ENCODE measurements at places on chromosomes 13 and 19.

GRCh38 chr13:93217721-93218261 lies 8.8 kb upstream of the GPC6 start:
- no peak for DNase-seq

GRCh38 chr19:56105090-56105701 lies 15.9 kb downstream of the ZNF787 start:
- no peak for DNase-seq

DNA sequence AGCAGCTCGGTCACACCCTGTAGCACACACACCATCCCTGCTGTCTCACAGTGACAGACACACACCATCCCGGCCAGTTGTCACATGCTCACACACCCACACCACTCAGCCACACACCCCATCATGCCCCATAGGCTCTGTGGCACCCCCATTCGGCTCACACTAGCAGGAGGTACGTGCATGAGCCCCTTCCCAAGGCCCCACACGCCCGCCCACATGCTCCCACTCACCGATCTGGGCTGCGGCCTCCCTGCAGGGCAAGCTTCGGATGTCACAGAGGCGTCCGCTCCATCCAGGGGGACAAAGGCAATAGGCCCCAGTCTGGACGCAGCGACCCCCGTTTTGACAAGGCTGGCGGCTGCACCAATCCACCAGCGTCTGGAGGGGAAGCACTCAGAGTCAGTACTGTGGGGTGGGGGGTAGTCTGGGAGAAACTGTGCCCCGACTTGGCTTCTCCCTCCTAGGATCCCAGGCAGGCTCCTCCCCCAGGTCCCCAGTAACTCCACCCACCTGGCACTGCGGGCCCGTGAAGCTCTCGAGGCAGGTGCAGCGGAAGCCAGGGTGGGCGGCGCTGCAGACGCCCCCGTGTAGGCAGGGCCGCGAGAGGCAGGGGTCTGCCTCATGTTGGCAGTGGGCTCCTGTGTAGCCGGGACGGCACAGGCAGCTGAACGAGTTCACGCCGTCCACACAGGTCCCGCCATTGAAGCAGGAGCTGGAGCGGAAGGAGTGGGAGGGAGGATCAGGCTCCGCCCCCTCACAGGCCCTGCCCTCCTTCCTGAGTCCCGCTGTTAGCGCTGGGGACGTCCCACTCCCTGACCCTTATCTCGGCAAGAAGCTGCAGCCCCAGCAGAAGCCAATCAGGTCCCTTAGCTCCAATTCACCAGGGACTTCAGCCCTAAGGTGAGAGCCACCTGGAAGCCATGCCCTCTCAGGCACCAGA lies 20.1 kb downstream of the NOTCH3 start:
- no peak for DNase-seq

DNA sequence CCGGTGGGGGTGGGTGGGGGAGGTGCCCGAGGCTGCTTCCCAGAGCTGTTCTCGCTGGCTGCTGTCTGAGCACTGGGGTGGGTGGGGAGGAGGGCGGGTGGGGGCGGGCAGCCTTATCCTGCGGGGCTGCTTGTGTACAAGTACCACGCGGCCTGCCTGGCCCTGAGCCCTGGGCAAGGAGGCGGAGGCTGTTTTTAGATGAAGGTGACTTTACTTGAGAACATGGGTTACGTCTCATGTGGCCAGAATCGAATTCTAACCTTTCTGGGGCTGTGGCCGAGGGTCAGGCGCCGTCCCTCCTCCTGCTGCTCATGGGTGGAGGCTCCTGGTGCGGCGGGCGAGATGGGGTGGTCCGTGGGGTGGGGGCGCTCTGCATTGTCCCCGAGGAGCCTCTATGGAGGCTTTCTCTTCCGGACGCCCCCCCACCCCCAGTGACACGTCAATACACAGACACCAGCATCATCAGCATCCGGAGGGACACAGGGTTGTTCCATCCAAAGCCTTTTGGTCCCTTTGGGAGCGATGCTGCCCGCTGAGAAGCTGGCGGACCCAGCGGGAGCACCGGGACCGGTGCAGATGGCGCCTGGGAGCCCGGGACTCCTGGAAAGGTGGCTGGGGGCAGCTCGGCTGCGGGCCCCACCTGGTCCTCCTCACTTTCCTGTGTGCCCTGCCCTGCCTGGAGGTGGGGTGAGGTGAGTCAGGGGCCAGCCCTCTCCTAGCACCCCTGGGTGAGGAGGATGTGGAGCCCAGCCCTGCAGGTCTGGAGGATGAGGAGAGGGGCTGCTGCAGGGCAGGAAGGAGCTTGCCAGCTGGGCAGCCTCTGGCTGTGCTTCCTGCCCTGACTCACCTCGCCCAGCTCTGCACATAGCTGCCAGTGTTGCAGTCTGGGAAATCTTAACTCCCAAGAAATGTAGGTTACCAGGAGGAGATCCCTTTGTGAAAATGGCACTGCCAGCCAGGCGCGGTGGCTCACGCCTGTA lies 3.4 kb downstream of the BSG start:
- DNase-seq, result no peak

DNA sequence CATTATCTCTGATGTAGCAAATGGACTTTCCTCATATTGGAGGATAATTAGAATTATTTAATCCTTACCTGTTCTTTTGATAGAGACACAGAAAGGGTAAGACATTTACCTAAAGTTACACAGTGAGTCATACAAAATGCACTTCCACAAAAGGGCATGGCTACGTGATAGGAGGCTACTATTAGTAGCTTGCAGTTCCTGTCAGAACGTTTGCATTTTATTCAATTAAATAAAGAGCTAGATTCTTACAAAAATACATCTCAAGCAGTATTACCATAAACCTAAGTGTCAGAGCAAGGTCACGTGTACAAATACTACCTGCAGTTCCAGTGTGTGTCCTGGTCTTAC lies 120.6 kb downstream of the ESD start:
- DNase-seq, result no peak

DNA sequence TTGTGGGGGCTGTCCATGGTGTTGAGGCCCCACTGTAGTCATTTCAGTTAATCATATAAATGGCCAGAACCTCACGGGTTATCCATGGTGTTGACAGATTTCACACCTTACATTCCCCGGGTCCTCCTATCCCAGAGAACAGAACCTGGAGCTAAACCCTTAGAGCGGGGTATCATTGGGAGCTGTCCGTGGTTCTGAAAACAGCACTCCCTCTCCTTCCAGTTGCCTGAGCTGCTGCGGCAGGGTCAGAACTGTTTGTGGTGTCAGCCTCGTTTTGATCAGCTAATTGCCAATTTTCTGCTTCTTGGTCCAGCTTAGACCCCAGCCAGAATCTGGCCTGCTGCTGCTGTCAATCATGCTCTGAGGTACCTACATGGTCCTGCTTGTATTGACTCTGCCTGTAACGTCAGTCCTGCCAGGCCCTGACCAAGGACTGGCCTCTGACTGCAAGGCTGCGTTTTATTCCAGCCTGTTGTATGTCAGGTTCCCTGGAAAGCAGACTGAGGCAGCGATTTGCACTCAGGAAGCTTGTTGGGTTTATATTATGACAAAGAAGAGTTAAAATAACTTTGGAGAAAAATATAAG lies 55.8 kb upstream of the KCTD15 start:
- DNase-seq, result no peak

GRCh38 chr13:108444448-108444847 lies 174.9 kb downstream of the TNFSF13B start:
- no peak for DNase-seq

GRCh38 chr13:87078947-87079795 lies 592.0 kb upstream of the SLITRK5 start:
- no peak for DNase-seq

- peak; percentile 64 for DNase-seq
These were observed 62.6 kb downstream of the IER2 start for GRCh38 chr19:13212759-13213330.

Data from stimulated activated CD8-positive, alpha-beta memory T cell treated with anti-CD3 and anti-CD28 coated beads, Interleukin-4, amount 100 ng/mL, for 1 hour (primary cell).